ENCODE measurements at places on chromosomes 16 and 17.

DNA sequence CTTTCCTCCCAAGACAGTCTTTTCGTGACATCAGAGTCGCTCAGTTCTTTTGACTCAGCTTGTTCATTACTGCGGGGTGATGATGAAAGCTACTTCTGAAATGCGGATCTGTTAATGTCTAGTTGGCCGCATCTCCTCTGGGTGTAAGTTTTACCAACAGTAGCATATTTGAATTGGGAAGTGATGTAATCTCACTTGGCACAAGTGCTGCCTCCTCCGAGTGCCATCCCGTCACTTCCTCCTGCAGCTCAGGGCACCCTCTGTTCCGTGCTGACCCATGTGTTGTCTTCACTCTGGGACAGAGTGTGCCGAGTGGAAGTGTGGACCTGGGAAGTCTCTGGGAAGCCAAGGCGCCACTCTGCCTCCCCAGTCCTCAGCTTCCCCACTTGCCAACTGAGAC, 8.9 kb downstream of the ADAD2 start:
- DNase-seq, result no peak

DNA sequence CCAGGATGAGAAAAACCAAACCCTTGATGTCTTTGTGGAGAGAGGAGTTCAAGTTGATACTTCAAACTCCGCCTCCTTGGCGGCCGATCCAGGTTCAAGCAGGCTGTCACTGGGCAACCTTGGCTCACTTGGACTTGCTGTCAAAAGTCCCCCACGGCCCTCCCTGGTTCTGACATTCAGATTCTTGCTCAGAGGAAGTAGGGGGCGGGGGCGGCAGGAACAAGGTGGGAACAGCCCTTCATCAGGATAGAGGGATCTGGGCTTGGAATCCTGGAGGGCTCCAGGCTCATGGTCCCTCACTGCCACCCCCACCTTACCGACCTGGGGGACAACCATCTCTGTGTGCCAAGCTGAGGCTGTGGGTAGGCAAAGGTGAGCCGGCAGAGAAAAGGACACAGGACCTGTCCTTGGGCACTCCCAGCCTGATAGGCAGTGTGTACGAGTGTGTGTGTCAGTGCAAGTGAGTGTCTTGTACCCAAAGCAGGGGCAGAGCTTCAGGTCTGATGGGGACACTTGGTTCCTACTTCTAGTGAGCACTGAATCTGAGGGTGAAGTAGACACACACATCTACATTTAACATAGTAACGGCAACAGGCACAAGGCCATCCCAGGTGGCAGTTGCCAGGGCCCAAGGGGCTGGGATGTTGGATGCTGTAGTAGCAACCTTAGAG, 6.6 kb upstream of the TSPOAP1 start:
- no peak for DNase-seq

DNA sequence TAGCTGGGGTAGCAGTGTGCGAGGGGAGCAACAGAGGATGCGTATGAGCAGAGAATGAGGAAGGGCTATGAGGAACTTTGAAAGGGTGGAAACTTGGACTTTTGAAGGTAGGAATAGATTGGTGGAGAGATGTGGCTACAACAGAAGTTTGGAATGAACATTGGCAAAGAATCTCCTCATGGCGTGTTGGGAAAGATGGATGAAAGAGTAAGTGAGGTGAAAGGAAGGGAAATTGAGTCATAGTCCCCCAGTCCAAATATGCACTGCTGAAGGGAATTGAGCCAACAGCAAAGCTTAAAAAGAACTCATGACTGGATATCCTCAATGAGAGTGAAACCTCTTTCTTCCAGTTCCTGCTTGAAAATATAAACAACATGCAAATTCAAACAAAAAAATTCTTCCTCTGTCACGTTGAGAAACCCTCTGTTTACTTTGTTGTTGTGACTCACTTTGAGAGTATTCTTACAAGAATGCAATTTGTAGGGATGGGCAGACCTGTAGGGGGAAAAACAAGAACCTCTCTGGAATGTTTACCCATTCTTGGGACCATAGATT, 313.2 kb upstream of the KCNJ16 start:
- DNase-seq, result peak; percentile 59

GRCh38 chr17:77427391-77427991, 286.7 kb downstream of the SEC14L1 start:
- DNase-seq, result peak; percentile 77

DNA sequence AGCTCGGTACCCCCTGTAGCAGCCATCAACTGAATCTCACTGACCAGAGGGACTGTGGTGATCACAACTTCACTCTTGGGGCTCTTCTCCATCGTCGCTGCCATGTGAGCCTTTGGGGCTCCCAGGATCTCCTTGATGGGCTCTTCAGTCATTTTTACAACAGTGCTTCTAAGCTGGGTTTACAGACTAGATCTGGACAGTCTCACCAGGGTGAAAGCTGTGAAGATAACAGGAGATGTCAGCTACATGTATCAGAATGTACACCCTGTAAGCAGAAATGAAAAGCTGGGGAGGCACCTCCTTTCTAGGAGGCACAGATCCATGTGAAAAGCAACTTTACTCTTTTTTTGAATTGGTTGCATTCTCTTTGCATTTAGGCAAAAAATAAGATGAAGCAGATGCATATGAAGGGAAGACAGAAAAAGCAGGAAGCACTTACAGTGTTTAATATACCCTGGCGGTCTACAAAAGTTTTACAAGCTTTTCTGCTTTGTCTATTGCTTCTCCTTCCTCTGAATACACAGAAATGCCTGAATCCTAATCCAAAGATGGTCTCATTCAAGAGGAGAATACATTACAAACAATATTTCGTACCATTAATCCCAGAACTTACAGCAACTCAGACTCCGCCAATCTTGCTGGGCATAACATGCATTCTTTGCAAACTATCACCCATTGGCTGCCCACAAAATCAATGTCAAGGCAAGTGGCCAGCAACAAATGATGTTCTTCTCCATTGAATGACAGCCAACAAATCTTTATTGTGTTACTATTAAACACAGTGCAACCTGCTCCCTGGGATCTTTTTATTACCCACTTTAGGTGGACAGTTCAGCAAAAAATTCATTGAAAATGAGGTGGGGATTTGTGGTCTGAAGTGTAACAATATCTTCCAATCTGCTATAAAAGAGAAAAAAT, 1.5 kb downstream of the TMEM100 start:
- DNase-seq, result no peak

GRCh38 chr17:20053361-20053964, 44.3 kb downstream of the SPECC1 start:
- DNase-seq, result no peak

DNA sequence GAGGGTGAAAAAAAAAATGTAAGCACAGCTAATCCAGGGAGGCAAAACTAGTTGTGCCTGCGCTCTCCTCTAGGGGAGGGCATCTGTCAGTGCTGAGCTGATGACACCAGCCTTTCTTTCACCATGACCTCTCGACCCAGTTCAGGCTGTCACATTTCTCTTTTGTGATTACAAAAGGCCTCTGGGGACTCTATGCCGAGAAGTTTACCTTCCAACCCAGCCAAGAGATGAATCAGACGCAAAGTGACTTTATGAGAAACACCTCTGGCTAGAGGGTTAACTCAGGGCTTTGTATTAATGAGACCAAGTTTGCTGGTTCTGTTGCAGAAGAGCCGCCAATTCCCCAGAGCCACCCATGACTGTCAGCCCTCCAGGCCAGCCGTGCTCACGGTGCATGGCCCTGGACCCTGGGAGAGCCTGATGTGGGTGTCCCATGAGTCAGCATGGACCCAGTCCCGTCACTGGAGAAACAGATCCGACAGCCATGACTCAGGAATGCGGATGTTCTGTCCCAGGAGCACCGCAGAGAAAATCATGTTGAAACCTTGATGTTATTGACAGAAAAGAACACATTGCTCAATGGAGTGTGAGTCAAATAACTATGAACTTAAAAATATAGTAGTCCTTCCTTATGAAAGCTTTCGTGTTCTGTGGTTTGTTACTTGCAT, 437.2 kb downstream of the HS3ST3B1 start:
- peak; percentile 75 for DNase-seq

GRCh38 chr17:73498176-73498575, 146.1 kb downstream of the SDK2 start:
- DNase-seq, result no peak

- peak; percentile 47 for DNase-seq
Observed at GRCh38 chr16:28981517-28981916, 3.3 kb upstream of the LAT start.

- no peak for DNase-seq
Observed at GRCh38 chr16:83389751-83390150, 418.0 kb upstream of the HSBP1 start.

DNA sequence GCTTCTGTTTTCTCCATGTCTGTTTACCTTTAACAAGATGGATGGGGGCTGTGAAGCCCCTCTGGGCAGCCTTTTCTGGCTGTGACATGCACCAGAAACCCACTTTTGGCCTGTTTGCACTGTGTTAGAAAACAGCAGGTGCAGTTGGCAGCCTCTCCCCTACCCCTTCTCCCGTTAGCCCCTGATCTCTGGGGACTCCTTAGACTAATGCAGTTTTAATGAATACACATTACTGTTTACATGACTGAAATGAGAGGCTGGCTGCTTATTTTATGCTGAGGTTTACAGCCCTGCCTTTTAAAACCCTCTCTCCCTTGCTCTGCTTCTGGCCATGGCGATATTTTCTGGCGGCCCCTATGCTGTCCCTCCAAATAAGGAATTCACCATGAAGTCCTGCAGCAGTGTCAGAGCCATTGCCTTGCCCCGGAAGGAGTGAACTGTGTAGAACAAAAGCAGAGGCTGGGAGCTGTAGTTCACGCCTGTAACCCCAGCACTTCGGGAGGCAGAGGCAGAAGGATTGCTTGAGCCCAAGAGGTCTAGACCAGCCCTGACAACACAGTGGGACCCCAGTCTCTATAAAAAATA, 79.3 kb downstream of the PRKCB start:
- no peak for DNase-seq

- DNase-seq, result no peak
Observed at GRCh38 chr16:53519417-53520091, 16.5 kb upstream of the AKTIP start.

GRCh38 chr16:50253514-50253910, 12.8 kb upstream of the ADCY7 start:
- no peak for DNase-seq

- DNase-seq, result no peak
Observed at GRCh38 chr17:9517396-9517795, 58.2 kb downstream of the STX8 start.

- DNase-seq, result no peak
Observed at GRCh38 chr17:27282054-27282551, 11.8 kb upstream of the WSB1 start.

Data from AG08396 (cell line).